ENCODE measurements at places on chromosomes 7 and 10.

DNA sequence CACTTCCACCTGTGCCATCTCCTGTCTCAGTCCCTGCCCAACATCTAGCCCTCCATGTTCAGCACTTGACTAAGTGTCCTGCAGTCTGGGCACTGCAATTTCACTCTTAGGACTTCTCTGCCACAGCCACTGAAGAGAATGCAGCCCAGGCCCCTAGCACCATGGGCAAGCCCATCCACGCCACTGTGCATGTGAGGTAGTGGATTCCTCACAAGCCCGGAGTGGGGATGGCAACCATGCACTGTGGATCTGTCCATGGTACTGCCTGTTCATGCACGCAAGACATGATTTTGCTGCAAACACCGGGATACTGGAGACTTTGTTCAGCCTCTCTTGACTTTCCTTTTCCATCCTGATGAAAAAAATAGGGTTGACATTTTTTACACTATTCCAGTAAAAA, 12.3 kb downstream of the DDC start:
- DNase-seq = no peak

GRCh38 chr7:97871659-97872024, 566 bp downstream of the ASNS start:
- peak; percentile 31 for DNase-seq

DNA sequence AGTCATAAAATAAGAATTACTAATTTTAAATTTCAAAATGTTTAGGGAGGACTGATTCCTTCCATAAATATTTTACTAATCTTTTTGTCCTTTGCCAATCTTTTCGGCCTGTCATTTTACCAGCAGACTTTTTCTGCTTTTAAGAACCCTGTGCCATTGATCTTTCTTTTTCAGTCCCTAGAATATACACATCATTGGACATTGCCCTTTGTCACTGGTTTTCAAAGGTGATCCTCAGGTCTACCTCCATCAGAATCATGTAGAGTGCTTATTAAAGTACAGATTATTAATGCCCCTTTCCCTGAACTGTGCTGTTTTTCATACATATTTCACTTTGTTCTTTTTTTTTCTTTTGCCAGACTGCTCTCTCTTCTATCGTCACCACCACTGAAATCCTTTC, 43.8 kb downstream of the SHOC2 start:
- no peak for DNase-seq

GRCh38 chr7:15798081-15798480, 111.6 kb upstream of the MEOX2 start:
- no peak for DNase-seq

- DNase-seq = no peak
Observed at GRCh38 chr7:114588506-114588905, 173.9 kb downstream of the FOXP2 start.

- no peak for DNase-seq
Observed at GRCh38 chr10:113261611-113262091, 291.2 kb upstream of the HABP2 start.

DNA sequence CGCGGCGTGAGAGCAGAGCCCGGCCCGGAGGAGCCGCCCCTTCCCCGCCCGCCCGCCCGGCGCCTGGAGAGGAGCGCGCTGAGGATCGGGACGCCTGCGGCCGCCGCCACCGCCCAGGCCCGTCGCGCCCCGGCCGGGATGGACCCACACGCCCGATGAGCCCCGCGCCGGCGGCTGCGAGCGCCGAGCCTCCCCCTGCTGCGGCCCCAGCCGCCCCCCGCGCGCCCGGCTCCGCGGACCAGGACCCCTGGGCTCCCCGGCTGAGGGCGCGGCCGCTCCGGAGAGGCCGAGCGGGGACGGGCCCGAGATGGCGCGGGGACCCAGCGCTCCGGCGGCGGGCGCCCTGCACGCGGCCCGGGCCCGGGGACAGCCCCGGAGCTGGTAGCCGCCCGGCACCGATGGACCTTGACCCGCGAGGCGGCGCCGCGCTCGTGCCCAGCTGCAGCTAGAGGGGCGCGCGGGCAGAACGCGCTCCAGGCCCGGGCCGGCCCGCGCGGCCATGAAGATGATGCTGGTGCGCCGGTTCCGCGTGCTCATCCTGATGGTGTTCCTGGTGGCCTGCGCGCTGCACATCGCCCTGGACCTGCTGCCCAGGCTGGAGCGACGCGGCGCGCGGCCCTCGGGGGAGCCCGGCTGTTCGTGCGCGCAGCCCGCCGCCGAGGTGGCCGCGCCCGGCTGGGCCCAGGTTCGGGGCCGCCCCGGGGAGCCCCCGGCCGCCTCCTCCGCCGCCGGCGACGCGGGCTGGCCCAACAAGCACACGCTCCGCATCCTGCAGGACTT, 520 bp downstream of the FAM20C start:
- DNase-seq = no peak

- DNase-seq = no peak
Observed at GRCh38 chr10:73920089-73920488, 9.2 kb downstream of the PLAU start.

DNA sequence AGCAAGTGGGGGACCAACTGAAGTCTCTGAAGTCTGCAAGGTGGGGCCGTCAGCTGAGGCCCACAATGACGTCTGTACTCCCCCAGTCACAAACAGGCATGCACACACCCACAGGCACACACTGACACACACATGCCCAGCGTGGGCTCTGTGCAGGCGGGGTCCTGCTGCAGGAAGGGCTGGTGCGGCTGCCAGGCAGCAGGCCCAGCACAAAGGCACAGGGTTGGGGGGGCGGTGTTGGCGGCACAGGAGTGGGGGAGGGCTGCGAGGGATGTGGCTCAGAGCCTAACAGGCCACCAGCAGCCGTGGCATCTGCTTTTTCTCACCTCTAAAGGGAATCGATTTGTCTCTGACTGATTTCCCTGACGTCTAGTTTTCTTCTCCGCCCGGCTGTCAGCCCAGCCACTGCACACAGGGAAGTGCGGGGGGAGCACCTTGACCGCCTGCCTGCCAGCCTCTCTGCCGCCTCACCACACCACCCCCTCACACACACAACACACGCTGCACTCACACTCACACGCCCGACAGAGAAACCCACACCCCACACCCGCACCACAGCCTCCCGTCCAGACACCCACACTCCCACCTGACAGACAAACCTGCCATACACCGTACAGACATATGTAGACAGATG, 43.5 kb upstream of the ZMIZ1 start:
- no peak for DNase-seq

GRCh38 chr7:141671705-141672496, 30.1 kb downstream of the DENND11 start:
- DNase-seq = no peak

DNA sequence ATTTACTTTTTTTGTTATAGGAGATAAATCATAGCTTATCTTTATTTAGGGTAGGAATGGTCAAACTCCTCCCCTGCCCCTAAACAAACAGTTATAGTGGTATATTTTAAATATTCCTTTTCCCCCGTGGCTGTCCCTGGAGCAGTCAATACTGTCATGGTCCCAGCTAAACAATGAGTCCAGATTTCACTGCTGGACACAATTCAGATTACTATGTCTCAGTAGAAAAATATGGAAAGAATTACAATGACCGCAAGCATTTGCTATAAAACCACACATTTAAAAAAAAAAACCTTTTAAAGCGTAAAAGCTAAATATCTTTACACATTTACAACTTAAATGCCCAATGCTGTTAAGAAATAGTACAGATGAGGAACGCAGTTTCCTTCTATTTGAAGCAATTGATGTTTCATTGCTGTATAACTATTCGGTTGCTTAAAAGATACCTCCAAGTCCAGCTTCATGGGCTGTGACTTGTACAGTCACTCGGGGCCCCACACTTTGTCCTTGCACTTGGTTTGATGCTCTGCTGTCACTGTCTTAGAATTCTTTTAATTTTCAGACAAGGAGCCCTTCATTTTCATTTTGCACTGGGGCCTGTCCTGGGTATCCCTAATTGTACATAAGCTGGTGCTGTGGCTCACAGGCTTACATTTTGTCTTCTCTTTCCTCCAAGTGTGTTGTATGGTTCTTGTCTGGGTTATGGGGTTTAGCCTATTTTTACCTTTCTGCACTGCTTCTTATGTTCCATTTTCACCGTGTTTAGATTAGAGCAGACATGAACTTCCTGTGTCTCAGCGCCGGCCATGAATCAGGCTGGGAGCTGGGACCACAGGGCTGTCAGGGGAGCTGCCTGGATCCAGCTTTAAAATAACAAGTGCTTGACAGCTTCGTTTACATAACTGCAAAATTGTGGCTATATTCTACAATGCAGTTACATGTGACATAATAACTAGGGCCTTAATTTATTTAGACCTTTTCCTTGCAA, 530.2 kb upstream of the FZD8 start:
- DNase-seq = no peak

GRCh38 chr10:123446449-123447156, 219.6 kb upstream of the GPR26 start:
- DNase-seq = no peak

DNA sequence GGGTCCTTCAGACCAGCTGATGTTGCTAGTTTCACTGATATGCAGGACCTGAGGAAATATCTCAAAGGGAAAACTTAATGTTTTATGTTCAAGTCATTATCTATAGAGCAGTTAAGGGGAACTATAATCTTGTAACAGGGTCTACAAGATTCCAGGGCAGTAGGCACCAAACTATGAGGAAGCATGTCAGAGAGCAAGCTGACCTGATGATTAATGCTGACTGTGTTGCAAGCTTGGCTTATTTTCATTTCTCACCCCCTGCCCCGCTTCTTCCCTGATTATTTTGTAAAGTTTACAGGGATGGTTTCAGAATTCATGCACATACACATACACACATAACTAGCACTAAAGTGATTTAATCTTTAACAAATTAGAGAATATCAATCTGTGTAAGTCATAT, 84.3 kb upstream of the CACNA2D1 start:
- DNase-seq = no peak

DNA sequence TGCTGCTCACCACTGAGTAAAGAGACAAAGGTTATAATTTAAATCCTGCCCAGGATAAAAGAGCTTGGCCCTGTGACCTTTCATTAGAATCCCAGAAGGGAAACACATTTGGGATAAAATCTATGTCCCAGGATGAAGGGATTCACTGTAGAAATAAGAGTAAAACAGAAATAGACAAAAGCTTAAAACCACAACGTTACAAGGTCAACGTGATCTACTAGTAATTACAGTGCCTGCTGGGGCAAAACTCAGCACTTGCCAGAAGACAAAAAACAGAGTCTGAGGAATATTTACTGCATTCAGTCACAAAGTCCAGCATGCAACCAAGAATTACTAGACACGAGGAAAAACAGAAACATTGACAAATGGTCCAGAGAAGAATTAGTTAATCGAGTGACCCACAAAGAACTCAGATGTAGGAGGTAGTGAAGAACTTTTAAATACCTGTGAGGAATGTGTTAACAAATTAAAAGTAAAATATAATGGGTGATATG, 982.3 kb downstream of the GATA3 start:
- no peak for DNase-seq

DNA sequence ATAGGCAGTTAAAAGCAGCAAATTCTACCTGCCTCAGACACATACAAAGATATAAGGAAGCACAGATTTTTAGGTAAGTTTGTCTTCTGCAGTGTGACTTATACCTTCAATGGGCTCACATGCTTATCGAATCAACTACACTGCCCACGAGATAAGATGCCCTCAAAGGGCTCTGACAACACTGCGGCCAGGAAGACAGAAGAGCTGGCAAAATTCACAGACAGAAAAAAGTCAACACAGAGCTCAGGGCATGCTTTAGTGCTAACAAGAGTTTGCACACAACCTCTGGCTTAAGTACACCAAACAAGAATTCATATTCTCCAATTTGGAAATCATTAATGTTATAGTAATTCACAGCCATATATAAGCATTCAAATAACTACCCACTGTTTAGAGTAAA, 62.3 kb downstream of the LARP4B start:
- no peak for DNase-seq

- DNase-seq = no peak
Observed at GRCh38 chr10:37947526-37947925, 28.9 kb downstream of the ZNF25 start.

DNA sequence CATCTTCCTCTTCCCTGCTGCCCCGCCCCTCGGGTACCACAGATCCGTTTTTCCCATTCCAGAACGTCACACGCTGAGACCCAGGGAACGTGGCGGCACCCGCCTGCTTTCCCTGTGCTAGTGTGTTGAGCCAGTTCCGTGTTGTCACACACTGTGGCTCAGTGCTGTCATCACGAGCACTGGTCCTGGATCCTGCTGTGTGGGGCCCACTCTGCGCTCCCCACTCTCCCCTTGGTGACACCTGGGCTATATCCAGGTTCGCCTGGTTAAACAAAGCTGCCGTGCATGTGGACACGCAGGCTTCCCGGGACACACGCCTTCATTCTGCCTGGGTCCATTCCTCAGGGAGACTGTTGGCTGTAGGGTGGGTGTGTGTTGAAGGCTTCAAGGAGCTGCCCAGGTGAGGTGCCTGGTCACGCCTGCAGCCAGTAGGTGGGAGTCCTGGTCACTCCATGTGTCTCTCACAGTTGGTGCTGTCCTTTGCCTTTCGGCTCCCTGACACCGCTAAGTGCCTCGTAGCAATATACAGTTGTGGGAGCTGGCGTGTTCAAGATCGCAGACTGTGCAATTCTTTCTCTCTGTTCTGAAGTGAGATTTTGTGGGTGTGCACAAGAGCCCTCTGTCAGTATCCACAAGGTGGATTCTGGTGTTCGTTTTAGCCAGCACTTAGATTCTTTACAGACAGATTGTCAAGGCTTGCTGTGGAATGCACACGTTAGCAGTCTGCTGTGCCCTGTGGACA, 88.6 kb downstream of the INPP5A start:
- no peak for DNase-seq

GRCh38 chr7:127150543-127150942, 102.2 kb downstream of the GRM8 start:
- DNase-seq = no peak

GRCh38 chr10:91220194-91220953, at the start of gene PCGF5:
PCGF5 (plus strand) TSS chr10:91220663; CDS start chr10:91222872, 2,209 bp downstream.
- DNase-seq = peak; percentile 89

DNA sequence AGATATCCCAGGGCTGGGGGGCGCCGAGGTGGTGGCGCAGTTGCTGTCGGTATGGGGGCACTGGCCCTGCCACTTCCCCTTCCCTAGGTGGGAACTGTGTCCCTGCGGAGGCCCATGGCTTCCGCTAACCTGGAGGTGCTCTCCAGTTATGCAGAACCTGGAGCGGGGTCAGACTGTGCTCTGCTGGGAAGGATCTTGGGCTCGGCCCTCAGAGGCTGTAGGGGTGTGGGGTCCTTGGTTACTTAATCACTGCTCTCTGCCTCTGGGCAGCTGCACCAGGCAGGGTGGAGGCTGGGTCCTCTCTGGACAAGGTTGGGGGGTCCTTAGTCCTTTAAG, 2.4 kb downstream of the BRI3 start:
- no peak for DNase-seq

- no peak for DNase-seq
Observed at GRCh38 chr10:1440897-1441296, 296.4 kb downstream of the ADARB2 start.

- no peak for DNase-seq
Observed at GRCh38 chr7:33487998-33488682, 358.8 kb downstream of the BBS9 start.

DNA sequence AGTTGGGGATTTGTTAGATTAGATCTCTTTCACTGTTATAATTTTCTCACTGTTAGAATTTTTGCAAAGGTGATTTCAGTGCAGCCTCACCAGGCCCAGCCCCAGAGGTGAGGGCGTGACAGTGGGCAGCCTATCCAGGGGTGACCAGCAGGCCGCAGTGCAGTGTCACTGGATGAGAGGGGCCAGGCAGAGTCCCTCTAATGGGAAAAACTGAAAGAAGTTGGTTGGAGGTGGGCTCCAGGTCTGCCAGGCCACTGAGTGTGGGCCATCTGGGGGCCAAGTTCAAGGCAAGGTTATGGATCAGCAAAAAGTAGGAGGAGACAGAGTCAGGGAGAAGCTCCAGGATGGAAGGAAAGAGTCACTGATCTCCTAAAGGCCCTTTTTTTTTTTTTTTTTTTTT, 90.5 kb upstream of the SDK1 start:
- no peak for DNase-seq

- no peak for DNase-seq
Observed at GRCh38 chr10:4121502-4122380, 336.7 kb upstream of the KLF6 start.

Measured in stimulated activated CD4-positive, alpha-beta T cell treated with anti-CD3 and anti-CD28 coated beads, Interleukin-4, amount 100 ng/mL, for 1 hour (primary cell).